ENCODE measurements at places on chromosomes 12 and 14.

- no peak for DNase-seq
- H3K4me3 ChIP-seq = no peak overlapping the region
- H3K27ac ChIP-seq = no peak overlapping the region
- no peaks in the 10 kb centered on the region for H3K27me3 ChIP-seq
These were observed 27.8 kb upstream of the GLIPR1 start for GRCh38 chr12:75452675-75453330.

DNA sequence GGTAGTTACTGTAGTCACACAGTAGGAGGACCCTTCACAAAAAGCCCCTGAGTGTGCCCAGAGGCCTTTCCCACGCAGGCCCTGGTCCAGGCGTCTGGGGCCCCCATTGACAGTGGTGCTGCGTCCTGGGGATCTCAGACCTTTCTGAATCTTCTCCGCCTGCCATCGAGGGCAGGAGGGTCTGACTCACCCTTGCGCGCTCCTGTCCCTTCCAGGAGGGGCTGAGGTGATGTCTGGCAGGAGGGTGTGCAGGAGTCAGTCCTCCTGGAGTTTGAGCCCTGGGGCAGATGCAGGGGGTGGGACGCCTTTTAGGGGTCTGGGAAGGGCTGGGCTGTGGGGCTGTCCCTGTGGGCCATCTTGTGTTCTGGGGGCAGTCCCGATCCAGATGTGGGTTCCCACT is 386.8 kb downstream of the TMEM121 start:
- no peaks in the 10 kb centered on the region for H3K27me3 ChIP-seq
- no peak overlapping the region for H3K4me3 ChIP-seq
- no peak for DNase-seq
- H3K27ac ChIP-seq = no peak overlapping the region
- no peaks in the 10 kb centered on the region for H3K36me3 ChIP-seq

DNA sequence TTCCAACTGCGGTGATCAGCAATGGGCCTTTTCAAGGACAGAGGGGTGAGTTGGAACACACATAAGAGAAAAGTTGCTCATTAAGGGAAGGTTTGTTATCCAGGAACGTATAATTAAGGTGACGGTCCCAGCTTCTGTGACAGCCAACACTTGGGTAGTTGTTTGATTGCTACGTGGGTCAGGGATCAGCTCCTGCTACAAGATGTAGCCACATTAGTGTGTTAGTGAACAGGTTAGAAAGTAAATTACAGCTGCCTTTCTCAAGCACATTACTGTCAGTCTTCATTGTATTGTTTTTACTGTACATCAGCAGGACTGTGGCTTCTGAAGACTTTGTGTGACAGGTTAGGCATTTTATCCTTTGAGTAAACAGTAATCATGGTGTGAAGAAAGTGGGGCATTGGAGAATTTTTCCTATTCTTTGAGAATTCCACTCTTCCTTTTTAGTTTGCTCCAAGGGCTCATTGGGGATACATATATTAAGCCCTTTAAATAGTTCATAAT is 230.5 kb downstream of the EGLN3 start:
- H3K4me1 ChIP-seq = no peaks in the 10 kb centered on the region
- peaks cover 15% of the 10 kb centered on the region for H3K27me3 ChIP-seq

- no peak overlapping the region for H3K27ac ChIP-seq
- H3K36me3 ChIP-seq = peaks cover 72% of the 10 kb centered on the region
- H3K4me3 ChIP-seq = no peak overlapping the region
These were observed 15.5 kb upstream of the TCTN2 start for GRCh38 chr12:123655420-123655819.

- H3K4me3 ChIP-seq = no peak overlapping the region
- H3K4me1 ChIP-seq = no peaks in the 10 kb centered on the region
- DNase-seq = no peak
- H3K36me3 ChIP-seq = peaks cover under 1% of the 10 kb centered on the region
- H3K27me3 ChIP-seq = peaks cover 6% of the 10 kb centered on the region
These were observed 14.6 kb downstream of the VASH1 start for GRCh38 chr14:76775695-76776427.

- H3K4me1 ChIP-seq = no peaks in the 10 kb centered on the region
- peaks cover 21% of the 10 kb centered on the region for H3K27me3 ChIP-seq
- H3K27ac ChIP-seq = no peak overlapping the region
- H3K36me3 ChIP-seq = no peaks in the 10 kb centered on the region
These were observed 48.6 kb downstream of the AP5M1 start for GRCh38 chr14:57317248-57317833.

DNA sequence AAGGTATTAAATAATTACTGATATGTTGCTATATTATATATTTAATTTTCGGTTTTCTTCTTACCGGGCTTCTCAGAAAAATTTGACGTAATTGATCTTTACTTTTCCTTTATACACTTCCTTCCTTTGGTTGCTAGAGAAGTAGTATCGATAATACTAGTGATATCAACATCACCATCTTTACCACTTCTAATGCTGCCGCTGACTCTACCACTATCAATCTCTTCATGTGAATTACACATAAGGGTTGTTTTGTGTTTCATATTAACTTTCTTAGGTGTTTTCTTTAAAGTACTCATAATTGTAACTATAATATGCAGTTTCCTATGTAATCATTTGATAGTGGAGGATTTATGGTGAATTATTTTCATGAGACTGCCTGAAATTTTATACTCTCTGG is 30.9 kb upstream of the KLRF1 start:
- H3K4me3 ChIP-seq = no peak overlapping the region
- no peaks in the 10 kb centered on the region for H3K36me3 ChIP-seq
- H3K27ac ChIP-seq = no peak overlapping the region
- no peaks in the 10 kb centered on the region for H3K27me3 ChIP-seq
- DNase-seq = no peak

- H3K36me3 ChIP-seq = no peaks in the 10 kb centered on the region
- DNase-seq = no peak
- H3K4me3 ChIP-seq = no peak overlapping the region
- H3K27ac ChIP-seq = no peak overlapping the region
These were observed 1.5 kb upstream of the KRT5 start for GRCh38 chr12:52521568-52522266.

GRCh38 chr12:22808860-22809259 is 183.9 kb downstream of the ETNK1 start:
- no peak overlapping the region for H3K27ac ChIP-seq
- DNase-seq = no peak
- H3K36me3 ChIP-seq = no peaks in the 10 kb centered on the region
- no peak overlapping the region for H3K4me3 ChIP-seq
- no peaks in the 10 kb centered on the region for H3K27me3 ChIP-seq

GRCh38 chr12:39403376-39403775 is 39.5 kb downstream of the KIF21A start:
- DNase-seq = no peak
- H3K36me3 ChIP-seq = no peaks in the 10 kb centered on the region
- H3K27ac ChIP-seq = no peak overlapping the region
- no peak overlapping the region for H3K4me3 ChIP-seq
- no peaks in the 10 kb centered on the region for H3K27me3 ChIP-seq

- H3K4me3 ChIP-seq = no peak overlapping the region
- peaks cover 6% of the 10 kb centered on the region for H3K27me3 ChIP-seq
- H3K4me1 ChIP-seq = no peaks in the 10 kb centered on the region
- no peaks in the 10 kb centered on the region for H3K36me3 ChIP-seq
These were observed 45.0 kb downstream of the PPP1R13B start for GRCh38 chr14:103802356-103802755.

DNA sequence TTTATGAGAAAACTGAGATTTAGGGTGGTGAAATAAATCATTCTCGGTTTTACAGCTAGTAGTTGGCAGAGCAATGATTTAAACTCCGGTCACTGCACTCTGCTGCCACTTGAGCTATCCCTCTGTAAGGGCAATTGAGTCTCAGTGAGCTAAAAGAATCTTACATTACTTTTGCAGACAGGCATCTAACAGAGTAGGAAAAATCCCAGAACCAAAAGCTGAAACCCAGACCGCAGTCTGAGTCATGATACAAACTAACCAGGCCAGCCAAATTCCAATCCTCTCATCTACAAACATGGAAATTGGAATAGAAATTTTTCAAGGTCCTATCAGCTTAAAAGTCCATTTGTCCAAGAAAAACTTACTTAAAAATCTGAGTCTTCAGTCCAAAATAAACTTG is 73.7 kb downstream of the ANKS1B start:
- peaks cover 2% of the 10 kb centered on the region for H3K27me3 ChIP-seq
- no peak for DNase-seq
- no peak overlapping the region for H3K27ac ChIP-seq

DNA sequence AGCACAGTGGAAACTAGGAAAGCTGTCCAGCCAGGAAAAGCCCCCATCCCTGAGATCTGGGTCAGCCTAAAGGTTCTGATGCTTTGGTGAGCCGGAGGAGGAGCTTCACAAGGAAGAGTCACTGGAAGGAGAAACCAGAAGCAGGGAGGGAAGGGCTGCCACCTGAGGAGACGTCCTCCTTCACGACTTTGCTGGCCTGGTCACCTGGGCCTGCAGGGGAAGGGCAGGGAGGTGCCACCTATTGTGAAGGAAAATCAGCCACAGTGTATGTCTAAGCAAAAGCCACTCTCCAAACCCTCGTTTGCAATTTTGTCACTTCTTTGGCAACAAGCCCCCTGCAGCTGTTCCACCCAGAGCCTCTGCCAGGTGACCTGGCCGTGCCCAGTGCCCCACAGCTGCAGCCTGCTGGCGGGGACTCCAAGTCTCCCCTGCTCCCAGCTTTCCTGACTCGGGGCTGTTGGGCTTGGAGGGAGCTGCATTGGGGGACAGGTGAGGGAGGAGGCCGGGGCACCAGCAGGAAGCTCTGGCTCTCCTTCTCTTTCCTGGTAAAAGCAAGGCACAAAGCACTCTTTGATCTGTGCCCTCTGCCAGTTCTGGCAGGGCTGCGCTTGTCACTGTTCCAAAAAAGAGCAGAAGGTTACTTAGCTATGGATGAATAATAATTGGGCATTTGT is 120.9 kb upstream of the BCL2L14 start:
- H3K27ac ChIP-seq = no peak overlapping the region
- no peaks in the 10 kb centered on the region for H3K36me3 ChIP-seq
- no peaks in the 10 kb centered on the region for H3K27me3 ChIP-seq
- H3K4me1 ChIP-seq = peaks cover 54% of the 10 kb centered on the region

DNA sequence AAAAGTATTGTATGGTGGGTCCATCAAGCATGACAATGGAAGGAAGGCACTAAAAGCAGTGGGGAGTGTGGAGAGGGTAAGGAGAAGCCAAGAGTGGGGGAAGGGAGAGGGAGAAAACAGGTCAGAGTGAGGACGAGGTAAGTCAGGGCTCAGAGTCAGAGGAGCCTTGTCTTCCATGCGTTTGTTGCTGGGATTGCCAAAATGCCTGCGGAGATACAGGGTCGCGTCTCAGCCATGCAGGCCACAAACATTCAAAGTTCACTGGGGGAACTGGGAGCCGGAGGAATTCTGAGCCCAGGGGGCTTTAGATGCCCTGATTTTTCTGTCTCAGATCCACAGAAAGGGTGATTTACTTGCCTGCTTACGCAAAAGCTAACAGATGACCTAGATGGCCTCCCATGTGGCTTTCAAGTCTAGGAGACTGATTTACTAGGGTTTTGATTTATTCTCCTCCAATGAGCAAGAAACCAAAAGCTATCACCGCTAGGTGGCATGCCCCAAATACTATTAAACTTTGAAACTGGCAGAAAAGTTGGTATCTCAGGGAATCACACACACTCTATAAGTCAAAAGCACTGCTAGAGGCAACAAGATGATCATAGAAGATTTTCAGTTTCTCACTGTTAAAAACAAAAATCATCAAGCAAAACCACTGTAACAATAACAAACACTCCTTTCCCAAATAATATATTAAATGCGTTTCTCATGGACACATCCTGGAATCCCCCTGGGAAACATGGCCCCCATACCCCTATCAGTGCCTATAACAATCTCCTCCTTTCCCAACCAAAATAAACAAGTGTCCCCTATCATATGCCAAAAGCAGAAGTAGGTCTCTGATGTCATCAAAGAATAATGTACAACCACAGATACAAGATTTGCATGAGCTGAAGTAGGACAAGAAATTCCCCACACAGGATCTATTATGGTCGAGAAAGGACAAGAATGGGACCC is 26.6 kb upstream of the MDM1 start:
- no peaks in the 10 kb centered on the region for H3K36me3 ChIP-seq
- no peaks in the 10 kb centered on the region for H3K27me3 ChIP-seq
- H3K4me3 ChIP-seq = no peak overlapping the region
- DNase-seq = peak; percentile 61

- H3K4me1 ChIP-seq = peaks cover 6% of the 10 kb centered on the region
- no peak overlapping the region for H3K4me3 ChIP-seq
- peak; percentile 2 for DNase-seq
- H3K27me3 ChIP-seq = peaks cover 25% of the 10 kb centered on the region
These were observed 280.5 kb downstream of the DPF3 start for GRCh38 chr14:72613231-72613974.

DNA sequence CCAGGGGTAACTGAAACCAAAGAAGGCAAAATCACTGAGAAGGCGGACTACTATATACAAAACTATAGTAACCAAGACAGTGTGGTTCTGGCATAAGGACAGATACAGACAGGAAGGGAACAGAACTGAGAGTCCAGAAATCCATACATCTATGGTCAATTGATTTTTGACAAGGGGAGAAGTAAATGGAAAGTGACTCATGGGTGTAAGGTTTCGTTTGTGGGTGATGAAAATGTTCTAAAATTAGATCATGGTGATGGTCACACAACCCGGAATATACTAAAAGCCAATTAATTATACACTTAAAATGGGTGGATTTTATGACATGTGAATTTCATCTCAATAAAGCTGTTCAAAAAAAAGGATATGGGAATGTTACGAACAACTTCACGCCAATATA is 18.7 kb downstream of the ANGEL1 start:
- peaks cover 58% of the 10 kb centered on the region for H3K36me3 ChIP-seq
- H3K4me3 ChIP-seq = no peak overlapping the region
- no peaks in the 10 kb centered on the region for H3K27me3 ChIP-seq
- no peak for DNase-seq
- H3K27ac ChIP-seq = no peak overlapping the region

DNA sequence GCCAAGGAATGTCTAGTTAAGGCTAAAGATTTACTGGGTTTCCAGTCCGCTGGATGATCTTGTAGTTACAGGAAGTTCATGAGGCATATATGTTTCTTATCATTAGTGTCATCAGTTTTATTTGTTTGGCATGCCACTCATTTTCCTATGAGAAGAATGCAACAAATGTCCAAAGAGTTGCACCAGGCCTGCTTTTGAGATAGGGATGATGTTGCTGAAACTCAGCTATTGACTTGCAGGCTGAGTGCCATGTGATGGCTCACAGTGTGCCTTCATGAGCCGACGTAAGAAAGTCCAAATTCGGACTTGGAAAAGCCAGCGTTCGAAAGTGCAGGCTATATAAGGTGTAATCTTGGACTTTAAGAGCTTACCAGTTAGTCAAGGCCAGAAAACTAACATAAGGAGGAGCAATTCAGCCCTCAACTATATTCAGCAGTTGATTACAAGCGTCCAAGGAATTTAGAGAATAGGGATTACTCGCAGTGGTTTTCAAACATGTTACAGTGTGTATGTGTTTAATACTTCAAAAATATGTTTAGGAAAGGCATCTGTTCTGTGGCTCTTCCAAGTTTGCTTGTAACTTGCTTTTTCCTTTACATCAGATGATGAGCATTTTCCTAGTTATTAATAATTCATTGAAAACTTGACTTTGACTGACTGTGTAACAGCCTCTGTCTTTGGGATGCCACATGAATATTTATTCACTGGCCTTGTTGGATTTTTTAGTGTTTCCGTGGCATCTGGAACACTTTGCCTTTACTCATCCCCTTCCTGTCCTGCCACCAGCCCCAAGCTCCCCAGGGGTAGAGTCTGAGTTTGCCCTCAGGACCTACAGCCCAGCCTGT is 101.3 kb downstream of the LGMN start:
- H3K36me3 ChIP-seq = no peaks in the 10 kb centered on the region
- no peak overlapping the region for H3K4me3 ChIP-seq
- DNase-seq = no peak
- no peak overlapping the region for H3K27ac ChIP-seq
